ENCODE measurements at places on chromosomes 13 and 19.

- DNase-seq, result peak; percentile 82
These were observed 18.9 kb downstream of the VASP start for GRCh38 chr19:45526143-45526542.

GRCh38 chr13:96958286-96958891, 35.9 kb downstream of the OXGR1 start:
- peak; percentile 61 for DNase-seq

- no peak for DNase-seq
These were observed 664.0 kb upstream of the ARGLU1 start for GRCh38 chr13:107231944-107232343.

GRCh38 chr19:2333027-2333806, 4.7 kb downstream of the SPPL2B start:
- DNase-seq, result no peak

DNA sequence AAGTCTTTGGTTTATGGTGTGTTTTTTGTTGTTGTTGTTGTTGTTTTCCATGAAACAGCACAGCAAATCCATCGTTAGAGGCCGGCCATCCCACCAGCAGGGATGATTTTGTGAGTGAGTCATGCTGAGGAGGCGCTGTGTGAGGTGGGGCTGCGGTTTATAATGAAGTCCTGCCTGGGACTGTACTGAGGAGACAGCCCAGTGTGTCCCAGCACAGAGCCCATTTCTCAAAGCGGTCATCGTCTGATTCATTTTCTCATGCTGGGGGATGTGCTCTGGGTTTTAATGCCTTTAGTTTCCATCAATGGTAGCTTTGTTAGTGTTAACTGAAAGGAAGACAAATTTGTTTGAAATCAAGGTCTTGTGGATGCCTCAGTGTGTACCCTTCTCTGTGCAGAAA, 129.3 kb upstream of the SERP2 start:
- DNase-seq, result peak; percentile 59

DNA sequence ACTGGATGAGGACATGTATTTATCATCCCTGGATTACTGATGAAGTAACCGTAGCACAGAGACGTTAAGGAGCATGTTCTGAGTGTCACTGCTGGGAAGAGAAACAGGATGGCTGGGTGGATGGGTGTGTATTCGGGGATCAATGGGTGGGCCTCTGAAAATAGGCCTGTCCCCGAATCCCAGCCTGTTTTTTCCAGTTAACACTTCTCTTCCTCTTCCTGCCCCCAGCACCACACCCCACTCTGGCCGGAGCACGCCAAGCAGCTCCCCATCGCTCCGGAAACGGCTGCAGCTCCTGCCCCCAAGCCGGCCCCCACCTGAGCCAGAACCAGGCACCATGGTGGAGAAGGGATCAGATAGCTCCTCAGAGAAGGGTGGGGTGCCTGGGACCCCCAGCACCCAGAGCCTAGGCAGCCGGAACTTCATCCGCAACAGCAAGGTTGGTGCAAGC, 8.8 kb downstream of the GRAMD1A start:
- DNase-seq, result no peak

DNA sequence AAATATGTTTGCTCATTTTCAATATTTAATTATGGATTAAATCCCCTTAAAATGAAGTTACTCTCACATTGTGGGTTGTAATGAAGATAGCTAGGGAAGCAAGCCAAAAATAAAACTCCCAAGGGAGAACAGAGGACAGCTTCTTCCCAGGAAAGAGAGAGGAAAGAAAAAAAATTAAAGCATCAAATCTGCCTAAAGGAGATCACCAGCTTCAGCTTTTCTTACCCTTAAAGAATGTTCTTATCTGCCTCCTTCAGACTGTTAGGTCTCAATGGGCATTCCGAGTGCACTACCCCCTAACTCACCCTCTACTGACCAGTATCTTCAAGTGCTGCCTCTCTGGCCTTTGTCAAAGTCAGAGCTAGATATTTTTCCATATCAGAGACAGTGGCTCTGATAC, 55.2 kb downstream of the XPO4 start:
- no peak for DNase-seq

- DNase-seq, result no peak
These were observed 1387.2 kb downstream of the OLFM4 start for GRCh38 chr13:54415753-54416366.

DNA sequence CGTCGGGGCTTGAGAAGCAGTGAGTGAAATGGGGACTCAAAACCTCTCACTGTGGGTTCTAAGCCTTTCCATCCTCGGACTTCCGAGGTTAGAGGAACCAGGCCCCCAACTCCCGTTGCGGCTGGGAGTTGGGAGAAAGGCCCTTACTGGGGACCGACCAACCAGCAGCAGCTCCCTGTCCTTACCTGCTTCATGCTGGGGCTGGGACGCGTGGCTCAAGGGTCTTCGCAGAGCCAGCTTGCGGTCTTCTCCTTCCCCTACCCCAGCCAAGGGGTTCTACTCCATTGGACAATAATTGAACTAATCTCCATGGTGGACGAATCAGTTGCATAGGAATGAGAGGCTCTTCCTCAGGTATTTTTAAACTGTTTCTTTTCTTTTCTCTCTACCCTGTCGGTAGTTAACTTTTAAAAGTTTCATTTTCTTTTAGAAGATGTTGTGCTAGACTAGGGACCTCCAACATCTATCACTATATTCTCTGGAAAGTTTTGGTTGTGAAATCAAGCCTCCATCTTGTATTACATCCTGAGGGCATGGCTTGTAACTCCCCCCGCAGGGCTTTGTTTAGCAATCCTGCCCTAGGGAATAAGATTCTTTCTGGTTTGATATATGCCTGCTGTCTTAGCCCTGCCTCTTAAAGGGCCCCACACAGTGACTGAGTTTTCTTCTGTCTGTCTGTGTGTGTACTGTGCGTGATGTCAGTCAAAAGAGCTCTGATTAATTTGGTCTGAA, 1027.1 kb upstream of the PCDH9 start:
- DNase-seq, result peak; percentile 17

DNA sequence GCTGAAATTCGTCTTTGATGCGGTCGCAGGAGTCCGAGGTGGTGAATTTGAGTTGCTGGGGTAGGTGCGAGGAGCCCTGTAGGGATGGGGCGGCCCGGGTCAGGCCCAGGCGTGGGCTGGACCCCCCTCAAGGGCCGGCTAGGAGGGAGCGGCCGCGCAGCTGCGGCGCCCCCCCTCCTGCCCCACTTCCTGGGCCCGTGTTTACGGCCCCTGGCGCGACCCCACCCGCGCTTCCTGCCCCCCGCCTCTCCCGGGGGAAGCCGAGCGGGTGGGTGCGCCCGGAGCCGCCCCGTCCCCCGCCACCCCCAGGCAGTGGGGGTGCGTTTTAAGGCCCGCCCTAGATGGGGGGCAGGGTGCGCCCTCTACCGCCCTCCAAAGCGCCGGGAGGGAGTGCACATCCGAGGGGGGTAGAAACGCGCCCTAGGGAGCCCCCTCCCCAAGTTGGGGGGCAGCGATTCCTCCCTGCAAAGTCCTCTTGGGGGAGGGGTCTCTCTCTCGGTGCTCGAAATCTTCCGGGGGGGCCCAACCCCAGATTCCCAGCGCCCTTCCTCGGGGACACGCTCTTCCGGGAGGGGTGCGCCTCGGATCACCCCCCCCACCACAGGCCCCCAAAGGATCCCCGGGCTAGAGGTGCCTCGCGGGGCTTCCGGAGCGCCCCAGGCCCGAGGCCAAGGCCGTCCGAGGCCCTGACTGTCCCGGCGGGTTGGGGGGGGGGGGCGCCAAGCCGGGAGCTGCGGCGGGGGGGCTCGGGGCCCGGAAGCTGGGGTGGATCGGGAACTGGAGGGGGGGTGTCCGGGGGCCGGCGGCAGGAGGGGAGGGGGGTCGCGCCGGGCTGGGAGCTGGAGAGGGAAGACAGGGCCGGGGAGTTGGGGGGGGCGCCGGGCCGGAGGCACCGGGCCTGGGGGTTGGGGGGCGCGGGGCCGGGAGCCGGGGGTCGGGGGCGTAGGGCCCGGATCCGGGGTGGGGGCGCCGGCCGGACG, 823 bp downstream of the TLE5 start:
- DNase-seq, result peak; percentile 49

GRCh38 chr13:108828086-108828815, 198.8 kb downstream of the MYO16 start:
- DNase-seq, result no peak

GRCh38 chr19:2016041-2016807, 710 bp upstream of the BTBD2 start:
- DNase-seq, result peak; percentile 82

DNA sequence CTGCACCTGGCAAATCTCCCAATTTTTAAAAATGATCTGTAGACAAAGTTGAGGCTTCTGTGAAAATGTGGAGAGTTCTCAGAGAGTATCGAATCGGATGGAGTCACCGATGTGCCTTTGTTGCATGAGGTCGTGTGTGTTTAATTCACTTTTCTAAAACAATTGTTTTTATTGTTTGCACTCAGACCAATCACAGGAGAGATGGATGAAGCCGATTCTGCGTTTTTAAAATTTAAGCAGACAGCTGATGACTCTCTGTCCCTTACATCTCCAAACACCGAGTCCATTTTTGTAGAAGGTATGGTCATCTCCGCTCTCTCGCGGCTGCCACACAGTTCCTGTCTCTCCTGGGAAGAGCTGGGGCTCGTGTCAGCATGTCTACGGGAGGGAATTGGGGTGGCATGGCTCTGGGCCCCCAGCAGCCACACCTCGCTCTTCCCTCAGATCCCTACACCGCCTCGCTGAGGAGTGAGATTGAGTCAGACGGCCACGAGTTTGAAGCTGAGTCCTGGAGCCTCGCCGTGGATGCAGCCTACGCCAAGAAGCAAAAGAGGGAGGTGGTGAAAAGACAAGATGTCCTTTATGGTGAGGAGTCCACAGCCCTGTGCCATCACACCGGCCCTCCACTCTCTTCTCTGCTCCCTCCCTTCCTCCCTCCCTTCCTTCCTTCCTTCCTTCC, 47.2 kb downstream of the PEX11G start:
- no peak for DNase-seq

GRCh38 chr13:98123176-98123575, 19.7 kb upstream of the FARP1 start:
- no peak for DNase-seq

DNA sequence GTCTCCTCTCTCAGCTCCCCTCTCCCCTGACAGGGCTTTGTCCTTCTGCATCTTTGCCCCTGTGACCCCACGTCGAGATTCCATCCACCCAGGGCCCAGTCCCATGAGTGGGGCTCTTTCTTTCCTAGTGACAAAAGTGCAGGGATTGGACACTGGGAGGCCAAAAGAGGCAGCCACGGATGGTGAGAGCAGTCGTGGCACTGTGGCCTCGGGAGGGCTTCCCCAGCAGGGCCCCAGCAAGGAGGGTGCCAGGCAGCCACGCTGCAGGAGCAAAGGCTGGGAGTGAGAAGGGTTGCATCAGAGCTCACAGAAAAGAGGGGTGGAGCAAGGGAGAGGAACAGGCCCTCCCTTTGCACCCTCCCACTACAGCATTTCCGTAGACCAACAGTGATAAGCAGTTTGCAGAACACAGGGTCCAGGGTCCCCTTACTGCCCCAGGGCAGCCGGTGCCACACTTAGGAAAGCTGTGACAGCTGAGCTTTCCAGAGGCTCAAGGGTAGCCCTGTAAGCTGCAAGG, 4.9 kb downstream of the ZSCAN1 start:
- no peak for DNase-seq

GRCh38 chr19:29285878-29286277, 72.9 kb upstream of the UQCRFS1 start:
- DNase-seq, result peak; percentile 5

GRCh38 chr13:99505814-99506269, 4.6 kb downstream of the TM9SF2 start:
- DNase-seq, result peak; percentile 65

GRCh38 chr13:80727321-80727975, 386.5 kb upstream of the SPRY2 start:
- DNase-seq, result no peak

DNA sequence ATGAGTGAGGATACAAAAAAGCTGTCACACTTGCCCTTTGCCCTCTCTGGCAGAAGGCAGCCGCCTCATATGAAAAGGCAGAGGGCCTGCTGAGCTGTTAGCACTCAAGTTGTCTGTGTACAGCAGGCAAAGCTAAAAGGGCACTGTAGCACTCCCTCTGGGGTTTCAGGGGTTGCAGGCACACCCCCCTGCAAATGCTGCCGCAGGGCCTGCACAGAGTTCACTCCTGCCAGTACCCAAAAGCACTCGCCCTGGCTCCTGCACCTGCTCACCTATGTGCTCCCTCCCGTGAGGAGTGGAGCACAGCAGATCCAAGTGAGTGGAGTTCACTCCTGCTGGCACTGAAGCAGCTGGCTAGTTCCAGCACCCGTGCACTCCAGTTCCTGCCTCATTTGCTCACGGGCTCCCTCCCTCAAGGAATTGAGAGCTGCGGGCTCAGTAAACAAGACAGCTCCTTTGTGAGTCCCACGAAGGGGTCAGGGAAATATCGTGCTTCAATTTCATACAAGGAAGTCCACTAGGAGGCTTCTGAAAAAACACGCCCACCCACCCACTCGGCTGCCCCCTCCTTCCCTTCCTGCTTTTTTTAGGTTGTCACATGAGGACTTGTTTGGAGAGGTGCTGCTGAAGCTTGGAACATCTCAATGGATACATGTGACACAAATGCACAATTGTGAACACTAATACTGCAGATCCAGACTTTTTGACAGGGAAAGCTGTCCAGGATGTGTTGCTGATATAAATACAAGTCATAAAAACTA, 9.9 kb upstream of the RCBTB2 start:
- peak; percentile 5 for DNase-seq
